ENCODE measurements at places on chromosomes 3 and 15. TPM values are rescaled to one million over a fixed set of nuclear protein-coding genes. Genes with fewer than 3 reads are reported as not detected.

DNA sequence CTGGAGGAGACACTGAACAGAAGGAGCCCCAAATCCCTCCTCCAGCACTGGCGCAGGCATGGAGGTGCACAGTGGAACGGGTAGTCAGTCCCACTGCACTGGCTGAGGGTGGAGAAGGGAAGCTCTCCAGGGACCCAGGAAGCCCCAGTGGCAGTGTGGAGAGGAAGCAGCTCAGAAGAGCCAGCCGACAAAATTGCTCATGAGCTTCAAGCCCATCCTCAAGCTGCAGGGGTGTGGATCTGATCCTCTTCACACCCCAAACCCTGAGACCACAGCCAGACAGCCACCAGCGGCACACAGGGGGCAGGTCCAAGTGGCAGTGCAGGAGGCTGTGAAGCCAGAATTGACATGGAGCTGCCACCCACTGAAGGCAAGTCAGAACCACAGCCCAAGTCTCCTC is 32.1 kb downstream of the CYFIP1 start:
- no peak for DNase-seq

DNA sequence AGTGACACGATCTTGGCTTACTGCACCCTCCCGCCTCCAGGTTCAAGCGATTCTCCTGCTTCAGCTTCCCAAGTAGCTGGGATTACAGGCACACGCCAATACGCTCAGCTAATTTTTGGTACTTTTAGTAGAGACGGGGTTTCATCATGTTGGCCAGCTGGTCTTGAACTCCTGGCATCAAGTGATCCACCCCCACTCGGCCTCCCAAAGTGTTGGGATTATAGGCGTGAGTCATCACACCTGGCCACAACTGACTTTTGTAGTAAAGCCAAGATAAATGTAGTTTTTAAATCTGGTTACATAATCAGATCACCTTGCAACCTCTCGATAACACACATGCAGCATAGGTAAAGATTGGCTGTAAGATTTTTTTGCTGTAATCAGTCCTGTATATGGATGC is 657.5 kb upstream of the DPPA4 start:
- DNase-seq: no peak

- no peak for DNase-seq
Measured at GRCh38 chr3:179486806-179487205, 35.5 kb upstream of the GNB4 start.

DNA sequence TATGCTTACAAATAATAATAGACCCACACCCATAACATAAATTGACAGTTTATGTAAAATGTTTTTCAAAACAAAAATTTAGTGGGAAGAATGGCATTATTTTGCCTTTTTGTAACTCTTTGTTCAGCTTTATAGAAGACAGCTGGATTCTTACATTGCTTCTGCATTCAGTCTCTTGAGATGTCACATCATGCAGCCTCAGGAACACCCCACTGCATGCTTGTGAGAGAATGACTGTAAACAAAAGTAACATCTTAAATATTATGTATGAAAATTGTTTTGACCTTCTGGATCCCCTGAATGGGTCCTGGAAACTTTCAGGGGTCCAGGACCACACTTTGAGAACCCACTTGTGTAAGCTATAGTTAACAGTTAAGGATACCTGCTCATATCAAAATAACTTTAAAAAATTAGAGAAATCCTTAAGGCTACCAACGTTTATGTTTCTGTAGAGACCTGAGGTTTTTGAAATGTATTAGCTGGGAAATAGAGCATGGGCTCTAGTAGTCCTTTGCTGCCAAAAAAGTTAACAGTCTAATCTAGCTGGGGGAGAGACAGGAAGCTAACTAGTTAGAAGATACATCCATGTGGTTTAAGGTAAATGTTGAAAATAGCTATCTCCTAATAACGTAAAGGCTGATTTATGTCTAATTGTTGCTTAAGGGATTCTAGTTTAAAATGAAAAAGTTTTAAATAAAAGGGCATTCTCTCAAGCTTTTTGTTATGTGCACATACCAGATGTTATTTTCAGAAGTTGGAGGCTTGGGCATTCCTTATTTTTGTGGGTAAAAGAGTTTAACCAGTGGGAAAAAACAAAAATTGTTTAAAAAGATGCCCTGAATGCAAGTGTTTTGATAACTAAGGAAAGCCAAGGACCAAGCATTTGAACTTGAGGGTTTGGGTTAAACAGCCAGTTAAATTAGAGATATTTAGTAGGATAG is 3.8 kb downstream of the USP3 start:
- DNase-seq: peak; percentile 14

DNA sequence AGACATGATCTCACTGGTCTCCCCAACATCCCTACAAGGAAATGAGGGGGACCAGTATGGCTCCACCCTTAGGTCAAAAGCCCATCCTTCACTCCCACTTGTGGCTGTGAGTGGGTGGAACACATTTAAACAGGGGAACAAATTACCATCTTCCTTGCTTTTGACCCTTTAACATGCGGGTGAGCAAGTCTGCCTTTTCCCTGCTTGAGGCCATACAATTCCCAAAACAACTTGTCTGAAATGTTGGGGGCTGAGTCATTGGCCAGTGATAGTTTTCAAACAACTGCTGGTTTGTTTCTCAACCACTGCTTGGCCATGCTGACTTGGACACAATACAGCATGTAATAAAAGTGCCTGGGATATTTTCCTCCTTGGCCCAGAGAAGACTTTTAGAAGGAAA is 39.6 kb downstream of the COL8A1 start:
- no peak for DNase-seq

DNA sequence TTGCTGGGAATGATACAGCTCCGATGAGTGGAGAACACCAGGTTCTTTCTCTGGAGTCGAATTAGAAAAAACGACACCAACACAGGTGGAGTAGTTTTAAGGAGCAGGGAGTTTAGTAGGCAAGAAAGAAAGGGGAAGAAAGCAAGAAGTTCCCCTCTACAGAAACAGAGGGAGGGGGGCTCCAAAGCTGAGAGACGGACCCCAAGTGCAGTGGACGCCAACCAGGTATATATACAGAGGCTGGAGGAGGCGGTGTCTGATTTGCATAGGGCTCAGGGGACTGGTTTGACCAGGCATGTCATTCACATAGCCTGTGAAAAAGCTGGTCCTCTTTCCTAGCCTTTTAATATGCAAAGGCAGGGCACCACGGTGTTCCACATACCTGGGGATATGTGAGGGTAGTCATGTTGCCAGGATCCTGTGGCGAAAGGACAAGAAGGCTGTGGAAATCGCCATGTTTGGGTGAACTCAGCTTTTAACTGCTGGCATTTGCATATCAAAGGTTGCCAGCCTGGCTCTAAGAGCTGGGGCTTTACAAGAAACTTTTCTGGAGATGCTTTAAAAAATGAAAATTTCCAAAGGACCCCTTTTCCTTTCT is 887.4 kb upstream of the EPHA6 start:
- DNase-seq: no peak

- DNase-seq: no peak
Measured at GRCh38 chr15:75815811-75816719, 27.2 kb upstream of the UBE2Q2 start.

Gene TGM5
- 0.91 TPM for total RNA-seq

Gene C3orf85
- not detected for total RNA-seq

GRCh38 chr3:50542177-50543034 is 25.1 kb downstream of the C3orf18 start:
- DNase-seq: no peak

- DNase-seq: no peak
Measured at GRCh38 chr3:16520970-16521881, 7.7 kb upstream of the RFTN1 start.

DNA sequence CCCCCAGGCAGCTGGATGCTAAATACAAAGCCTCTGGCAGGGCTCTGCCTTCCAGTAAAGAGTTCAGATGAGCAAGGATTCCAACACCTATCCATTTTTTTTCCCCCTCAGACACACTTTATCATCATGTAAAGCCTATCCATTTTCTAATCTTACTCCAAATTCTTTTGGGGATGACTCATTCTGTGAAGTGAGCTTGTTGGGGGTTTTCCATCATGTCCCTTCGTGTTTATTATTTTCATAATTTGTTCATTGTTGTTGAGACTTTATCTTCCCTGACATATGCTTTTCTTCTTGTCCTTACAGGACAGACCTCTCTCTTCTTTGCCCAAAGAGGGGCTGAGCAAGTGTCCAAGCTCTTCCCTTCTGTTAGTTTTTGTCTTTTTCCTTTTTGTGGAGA is 34.7 kb upstream of the SH3BP5 start:
- no peak for DNase-seq

- DNase-seq: no peak
Measured at GRCh38 chr3:46080124-46080968, 53.1 kb upstream of the XCR1 start.

DNA sequence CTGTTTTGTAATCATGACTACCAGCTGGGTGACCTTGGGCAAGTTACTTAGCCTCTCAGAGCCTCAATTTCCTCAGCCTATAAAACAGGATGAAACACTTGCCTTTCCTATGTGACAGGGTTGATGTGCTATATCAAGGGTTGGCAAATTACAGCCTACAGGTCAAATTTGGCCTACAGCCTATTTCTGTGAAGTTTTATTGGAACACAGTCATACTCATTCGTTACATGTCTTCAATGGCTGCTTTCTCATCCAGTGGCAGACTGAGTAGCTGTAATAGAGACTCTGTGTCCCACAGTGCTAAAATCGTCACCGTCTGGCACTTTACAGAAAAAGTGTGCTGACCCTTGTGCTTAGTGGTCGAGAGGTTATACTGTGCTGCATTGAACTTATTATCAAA is 16.6 kb downstream of the ABHD6 start:
- no peak for DNase-seq

- DNase-seq: no peak
Measured at GRCh38 chr3:184067573-184068055, 14.8 kb downstream of the HTR3C start.

- DNase-seq: no peak
Measured at GRCh38 chr15:90414408-90415028, 26.5 kb downstream of the IQGAP1 start.

Gene REC114
- not detected for total RNA-seq

GRCh38 chr3:12443781-12444522 is 40.3 kb upstream of the TSEN2 start:
- DNase-seq: no peak

- no peak for DNase-seq
Measured at GRCh38 chr15:60382773-60383674, 14.8 kb downstream of the ANXA2 start.

DNA sequence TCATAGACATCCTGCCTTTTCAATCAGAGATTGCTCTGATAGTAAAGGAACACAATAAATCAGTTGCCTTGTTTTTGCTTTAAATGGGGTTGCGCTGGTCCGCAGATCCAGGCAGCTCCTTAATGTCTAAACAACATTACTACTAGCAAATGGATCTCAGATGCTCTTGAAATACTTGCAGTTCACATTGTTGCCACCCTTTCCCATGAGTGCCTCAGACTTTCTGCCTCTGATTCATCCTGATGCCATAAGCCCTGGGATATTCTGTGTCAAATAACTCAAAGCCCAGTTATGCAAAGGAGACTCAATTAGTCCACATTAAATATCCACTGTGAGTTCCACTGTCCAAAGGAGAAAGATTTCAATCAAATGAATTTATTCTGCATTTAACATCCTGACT is 196.7 kb downstream of the PLCH1 start:
- no peak for DNase-seq

DNA sequence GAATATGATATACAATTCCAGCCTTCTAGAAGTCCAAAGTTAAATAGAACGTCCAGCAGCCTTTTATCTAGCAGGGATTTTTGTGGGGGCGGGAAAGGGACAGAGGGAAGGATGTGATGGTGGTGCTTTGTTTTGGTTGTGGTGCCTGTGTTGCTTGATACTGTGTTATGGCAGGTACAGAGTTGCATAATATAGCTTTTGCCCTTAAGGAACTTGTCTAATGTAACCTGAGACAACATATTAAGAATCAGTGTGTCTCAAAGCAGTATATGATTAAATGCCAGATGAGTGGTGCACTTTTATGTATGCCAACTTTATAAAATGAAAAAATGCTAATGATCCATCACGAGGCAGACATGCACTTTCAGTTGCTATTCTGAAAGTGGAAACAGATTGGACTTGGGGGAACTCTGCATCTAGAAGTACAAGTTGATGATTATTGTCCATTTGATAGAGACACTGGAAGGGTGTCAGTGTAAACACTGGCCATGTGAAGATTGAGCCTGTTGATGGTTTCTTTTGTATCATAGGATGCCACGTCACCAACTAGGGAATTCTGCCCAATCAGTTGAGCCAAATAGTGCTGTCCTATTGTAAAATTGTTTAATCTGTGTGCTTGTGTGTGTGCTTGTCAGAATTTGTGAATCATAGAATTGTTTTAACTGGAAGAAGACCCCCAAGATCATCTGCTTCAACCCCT is 23.0 kb downstream of the NEO1 start:
- DNase-seq: no peak

- DNase-seq: no peak
Measured at GRCh38 chr3:194218646-194219453, 82.9 kb downstream of the HES1 start.

Gene KNG1
- total RNA-seq: not detected

Gene MAP6D1
- total RNA-seq: 2.9 TPM

GRCh38 chr15:42984493-42985034 is 64.0 kb upstream of the TTBK2 start:
- DNase-seq: no peak

DNA sequence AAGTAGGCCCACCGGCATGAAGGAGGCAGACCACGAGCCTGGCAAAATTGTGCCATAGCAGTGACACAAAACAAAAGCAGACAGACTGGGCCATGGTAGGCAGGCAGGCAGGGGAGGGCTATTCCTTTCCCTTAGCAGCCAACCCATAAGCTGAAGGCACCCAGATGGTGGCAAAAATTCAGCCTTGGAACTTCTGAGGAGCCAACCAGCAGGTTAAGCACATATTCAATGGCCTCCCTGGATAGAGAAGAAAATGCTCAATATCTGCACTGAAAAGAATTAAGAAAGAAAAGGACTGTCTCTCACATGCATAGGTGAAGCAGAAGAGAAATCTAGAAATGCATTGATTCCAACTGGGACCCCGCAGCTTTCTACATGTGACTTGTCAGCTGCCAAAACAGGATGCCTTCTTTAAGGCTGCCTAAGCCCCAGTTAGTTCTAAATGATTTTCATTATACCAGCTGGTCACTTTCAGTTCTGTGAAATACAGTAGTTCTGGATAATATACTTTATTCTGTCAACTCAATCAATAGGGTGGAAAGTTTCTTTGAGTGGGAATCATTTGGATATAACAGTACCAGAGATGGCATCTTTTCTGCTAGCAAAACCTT is 2.7 kb downstream of the PRICKLE2 start:
- peak; percentile 81 for DNase-seq

Gene RTP4
- 1.3 TPM for total RNA-seq

- no peak for DNase-seq
Measured at GRCh38 chr3:127158614-127159229, 34.2 kb upstream of the PRR23E start.

- no peak for DNase-seq
Measured at GRCh38 chr15:64493641-64494040, 33.3 kb downstream of the ZNF609 start.

- DNase-seq: no peak
Measured at GRCh38 chr3:105367063-105367405, 325 bp downstream of the ALCAM start.

DNA sequence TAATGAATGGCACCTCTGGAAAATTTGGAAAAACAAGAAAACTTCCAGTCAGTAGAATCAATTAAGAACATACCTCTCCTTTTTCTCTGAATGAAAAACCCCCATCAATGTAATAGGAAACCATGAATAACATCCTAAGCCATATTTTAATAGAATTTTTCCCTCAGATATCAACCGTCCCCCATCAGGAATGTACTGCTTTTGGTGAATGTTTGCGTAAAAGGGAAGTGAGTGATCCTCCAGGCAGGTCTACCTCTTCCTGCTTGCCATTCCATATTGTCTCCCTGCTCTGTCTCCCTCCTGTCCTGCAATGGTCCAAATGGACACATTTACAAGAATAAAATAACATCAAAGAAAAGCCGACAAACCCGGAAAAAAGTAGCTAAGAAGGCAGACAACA is 30.8 kb downstream of the LAMP3 start:
- DNase-seq: no peak

Gene AVEN
- 28.2 TPM for total RNA-seq

All from esophagus muscularis mucosa (tissue), 4 donors.